ENCODE measurements at places on chromosomes 2 and 18.

DNA sequence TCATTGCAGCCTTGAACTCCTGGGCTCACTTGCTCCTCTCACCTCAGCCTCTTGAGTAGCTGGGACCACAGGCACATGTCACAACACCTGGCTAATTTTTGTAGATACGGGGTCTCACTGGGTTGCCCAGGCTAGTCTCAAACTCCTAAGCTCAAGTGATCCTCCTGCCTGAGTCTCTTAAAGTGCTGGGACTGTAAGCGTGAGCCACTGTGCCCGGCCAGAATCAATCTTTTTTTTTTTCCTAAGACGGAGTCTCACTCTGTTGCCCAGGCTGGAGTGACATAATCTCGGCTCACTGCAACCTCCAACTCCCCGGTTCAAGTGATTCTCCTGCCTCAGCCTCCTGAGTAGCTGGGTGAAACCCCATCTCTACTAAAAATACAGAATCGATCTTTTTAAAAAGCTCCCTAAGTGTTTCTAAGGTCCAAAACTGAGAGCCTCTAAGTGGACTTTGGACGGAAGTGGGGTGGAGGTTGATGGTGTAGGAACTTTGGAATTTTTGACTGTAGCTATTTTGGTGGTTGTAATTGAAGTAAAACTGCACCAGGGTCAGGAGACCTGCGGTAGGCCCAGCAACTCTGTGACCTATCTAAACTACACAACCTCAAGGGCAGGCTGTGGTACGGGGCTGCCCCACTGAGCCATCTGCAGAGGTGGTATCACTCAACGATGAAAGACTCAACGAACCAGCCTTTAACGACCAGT, 82.9 kb downstream of the POLR1A start:
- no peak overlapping the region for H3K4me3 ChIP-seq
- H3K27me3 ChIP-seq, result no peaks in the 10 kb centered on the region
- no peak overlapping the region for H3K27ac ChIP-seq
- peak; percentile 5 for DNase-seq

GRCh38 chr2:25339791-25340180, 1.9 kb downstream of the DNMT3A start:
- peaks cover 47% of the 10 kb centered on the region for H3K4me1 ChIP-seq
- H3K27me3 ChIP-seq, result no peaks in the 10 kb centered on the region
- no peaks in the 10 kb centered on the region for H3K36me3 ChIP-seq
- peak; percentile 56 for DNase-seq

GRCh38 chr18:45628979-45629958, 14.0 kb downstream of the SLC14A2 start:
- H3K27me3 ChIP-seq, result no peaks in the 10 kb centered on the region
- H3K36me3 ChIP-seq, result no peaks in the 10 kb centered on the region
- H3K4me3 ChIP-seq, result no peak overlapping the region
- DNase-seq, result no peak
- H3K27ac ChIP-seq, result no peak overlapping the region

DNA sequence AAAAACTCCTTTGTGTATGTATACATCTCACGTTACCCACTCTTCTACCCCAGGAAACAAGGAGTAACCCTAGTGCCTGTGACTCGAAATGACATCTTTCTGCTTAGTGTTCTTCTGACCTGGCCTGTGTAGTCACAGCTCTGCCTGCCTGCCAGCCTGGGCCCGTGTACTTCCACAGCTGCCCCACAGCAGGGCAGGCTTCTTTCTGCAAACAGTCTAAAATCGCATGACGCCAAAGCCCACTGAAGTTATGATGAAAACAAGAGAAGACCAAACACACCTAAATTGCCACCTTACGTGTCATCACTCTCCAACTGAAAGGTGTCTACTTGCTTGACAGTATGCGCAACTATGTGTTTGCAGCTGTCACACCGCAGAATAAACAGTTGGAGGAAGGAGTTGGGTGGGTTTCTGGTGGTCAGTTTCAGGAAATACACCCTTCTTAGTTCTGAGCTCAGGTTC, 1.5 kb downstream of the GAREM1 start:
- no peaks in the 10 kb centered on the region for H3K36me3 ChIP-seq
- H3K4me3 ChIP-seq, result peak overlapping the region; percentile 35
- H3K4me1 ChIP-seq, result peaks cover 13% of the 10 kb centered on the region
- H3K27me3 ChIP-seq, result peaks cover 18% of the 10 kb centered on the region
- no peak overlapping the region for H3K27ac ChIP-seq

GRCh38 chr18:77250926-77251729, 1.5 kb downstream of the GALR1 start:
- H3K4me1 ChIP-seq, result peaks cover 7% of the 10 kb centered on the region
- no peak overlapping the region for H3K27ac ChIP-seq
- H3K36me3 ChIP-seq, result no peaks in the 10 kb centered on the region

- no peak overlapping the region for H3K4me3 ChIP-seq
- DNase-seq, result no peak
- H3K27me3 ChIP-seq, result no peaks in the 10 kb centered on the region
- H3K36me3 ChIP-seq, result no peaks in the 10 kb centered on the region
Observed at GRCh38 chr2:228628682-228629081, 447.2 kb upstream of the SPHKAP start.

DNA sequence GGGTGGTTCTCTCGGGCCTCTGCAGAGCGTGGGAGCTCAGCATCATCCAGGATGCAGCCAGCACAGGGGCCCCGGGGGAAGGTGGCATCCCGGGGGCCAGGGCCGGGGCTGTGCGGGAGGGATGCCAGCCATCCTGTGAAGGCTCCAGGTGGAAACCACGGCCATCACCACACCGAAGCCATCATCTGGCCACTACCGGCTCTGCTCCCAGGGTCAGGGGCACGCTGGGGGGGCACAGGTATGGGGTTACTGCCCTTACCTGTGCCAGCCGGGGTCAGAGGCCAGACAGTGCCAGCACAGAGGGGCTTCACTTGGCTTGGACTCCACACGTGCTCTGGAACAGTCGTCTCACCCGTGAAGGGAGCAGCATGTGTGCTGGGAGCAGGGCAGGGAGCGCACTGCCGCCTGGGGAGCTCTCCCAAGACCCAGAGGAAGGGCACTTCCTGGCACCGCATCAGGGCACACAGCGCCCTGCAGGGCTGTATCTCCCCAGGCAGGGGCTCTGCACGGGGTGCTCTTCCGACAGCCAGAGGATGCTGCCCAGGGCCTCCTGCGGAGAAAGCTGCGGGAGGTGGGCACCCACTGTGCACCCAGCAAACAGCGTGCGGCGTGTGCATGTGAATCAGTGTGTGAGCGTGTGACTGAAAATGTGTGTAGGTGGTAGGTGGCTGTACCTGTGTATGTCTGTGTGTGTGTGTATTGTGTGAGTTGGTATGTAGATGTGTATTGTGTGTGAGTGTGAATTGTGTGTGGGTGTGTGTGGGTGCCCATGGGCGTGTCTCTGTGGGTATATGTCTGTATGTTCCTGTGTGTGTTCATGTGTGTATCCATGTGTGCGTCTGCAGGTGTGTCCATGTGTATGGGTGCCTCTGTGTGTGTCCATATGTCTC, 75.0 kb downstream of the PTGR3 start:
- H3K4me3 ChIP-seq, result no peak overlapping the region
- H3K36me3 ChIP-seq, result no peaks in the 10 kb centered on the region
- H3K27me3 ChIP-seq, result peaks cover 3% of the 10 kb centered on the region
- no peak for DNase-seq
- no peaks in the 10 kb centered on the region for H3K4me1 ChIP-seq

- no peaks in the 10 kb centered on the region for H3K27me3 ChIP-seq
- no peak overlapping the region for H3K4me3 ChIP-seq
- no peak for DNase-seq
- H3K36me3 ChIP-seq, result no peaks in the 10 kb centered on the region
- no peaks in the 10 kb centered on the region for H3K4me1 ChIP-seq
Observed at GRCh38 chr18:40672590-40672989, 1282.4 kb upstream of the PIK3C3 start.

DNA sequence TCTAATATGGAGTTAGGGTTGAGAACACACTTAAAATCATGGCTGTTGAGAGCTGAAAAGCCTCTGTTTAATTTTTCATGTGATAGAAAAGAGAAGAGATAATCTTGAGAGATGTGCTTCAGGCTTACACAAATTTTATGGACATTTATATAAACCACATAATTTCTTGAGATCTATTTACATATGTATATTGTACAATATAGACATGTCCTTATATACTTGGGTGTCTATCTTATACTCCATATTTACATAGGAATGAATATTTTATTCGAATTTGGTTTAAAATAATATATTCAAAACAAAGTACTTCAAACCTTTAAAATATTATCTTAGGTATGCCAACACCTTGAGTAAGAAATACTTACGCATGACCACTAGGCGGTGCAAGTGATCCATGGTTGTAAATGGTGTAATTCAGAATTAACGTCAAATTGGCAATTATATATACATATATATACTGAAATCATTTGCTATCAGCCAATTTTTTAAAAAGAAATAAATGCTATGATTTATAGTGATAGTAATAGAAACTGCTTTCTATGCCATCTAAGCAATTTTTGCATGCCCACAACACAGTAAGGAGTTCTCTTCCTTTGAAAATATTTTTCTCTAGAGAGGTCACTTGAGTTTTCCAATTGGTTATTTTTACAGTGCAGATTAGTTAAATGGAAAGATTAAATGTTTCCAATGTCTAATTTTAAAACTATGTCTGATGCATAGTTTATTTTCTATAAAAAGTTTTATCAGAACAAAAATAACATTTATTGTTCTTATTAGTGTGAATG, 37.6 kb upstream of the SPAG16 start:
- DNase-seq, result peak; percentile 42
- no peaks in the 10 kb centered on the region for H3K36me3 ChIP-seq
- H3K27ac ChIP-seq, result no peak overlapping the region
- no peaks in the 10 kb centered on the region for H3K27me3 ChIP-seq

GRCh38 chr2:107001551-107001950, 115.6 kb upstream of the ST6GAL2 start:
- H3K36me3 ChIP-seq, result no peaks in the 10 kb centered on the region
- no peaks in the 10 kb centered on the region for H3K27me3 ChIP-seq
- DNase-seq, result no peak
- no peak overlapping the region for H3K27ac ChIP-seq

DNA sequence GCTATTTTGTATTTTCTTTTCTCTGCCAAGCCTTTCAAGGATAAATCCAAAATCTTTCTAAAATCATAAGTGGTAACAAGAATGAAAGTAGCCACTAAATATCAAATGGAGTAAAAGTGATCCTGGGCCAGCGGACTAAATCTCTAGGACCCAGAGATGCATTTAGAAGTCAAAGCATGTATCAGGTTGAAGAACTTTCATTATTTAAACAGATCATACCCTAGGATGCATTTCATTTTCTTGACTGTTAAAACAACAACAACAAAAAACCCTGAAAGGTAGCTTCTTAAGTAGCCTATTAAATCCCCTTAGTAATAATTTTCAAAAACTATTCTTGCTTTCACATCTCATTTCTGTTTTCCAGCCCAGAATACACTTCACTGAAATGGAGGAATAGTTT, 4.8 kb upstream of the POU3F3 start:
- no peak overlapping the region for H3K4me3 ChIP-seq
- no peak overlapping the region for H3K27ac ChIP-seq
- H3K4me1 ChIP-seq, result peaks cover 3% of the 10 kb centered on the region
- no peak for DNase-seq
- H3K36me3 ChIP-seq, result no peaks in the 10 kb centered on the region

DNA sequence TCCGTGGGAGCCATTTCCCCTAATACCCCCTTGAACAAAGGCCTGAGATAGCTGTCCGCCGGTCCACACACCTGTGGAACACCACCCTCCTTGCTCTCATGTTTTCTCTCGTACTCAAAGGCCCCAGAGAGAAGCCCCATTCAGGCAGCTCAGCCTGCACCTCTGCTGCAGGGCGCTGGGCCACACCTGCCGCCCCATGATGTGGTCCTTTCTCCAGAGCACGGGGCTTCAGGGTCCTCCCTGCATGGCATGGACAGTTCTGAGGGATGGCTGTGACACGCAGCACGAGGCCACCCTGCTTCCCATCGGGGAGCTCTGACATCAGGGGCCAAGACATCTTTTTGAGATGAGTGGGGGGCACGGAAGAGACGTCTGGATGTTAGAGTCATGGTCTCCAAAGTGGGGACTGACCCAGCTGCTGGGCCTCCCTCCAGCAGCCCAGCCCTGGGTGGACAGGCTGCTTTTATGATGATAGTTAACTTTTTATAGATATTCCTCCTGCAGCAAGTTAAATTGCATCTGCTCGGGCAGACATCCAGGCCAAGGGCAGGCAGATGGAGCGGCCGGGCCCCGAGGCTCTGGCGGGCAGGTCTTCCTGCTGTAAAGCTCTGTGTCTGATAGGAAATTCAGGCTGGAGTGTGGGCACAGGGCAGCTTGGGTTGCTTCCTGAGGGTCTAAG, 56.7 kb downstream of the SDC1 start:
- no peaks in the 10 kb centered on the region for H3K27me3 ChIP-seq
- no peaks in the 10 kb centered on the region for H3K4me1 ChIP-seq
- no peak overlapping the region for H3K27ac ChIP-seq
- DNase-seq, result no peak
- H3K4me3 ChIP-seq, result no peak overlapping the region

DNA sequence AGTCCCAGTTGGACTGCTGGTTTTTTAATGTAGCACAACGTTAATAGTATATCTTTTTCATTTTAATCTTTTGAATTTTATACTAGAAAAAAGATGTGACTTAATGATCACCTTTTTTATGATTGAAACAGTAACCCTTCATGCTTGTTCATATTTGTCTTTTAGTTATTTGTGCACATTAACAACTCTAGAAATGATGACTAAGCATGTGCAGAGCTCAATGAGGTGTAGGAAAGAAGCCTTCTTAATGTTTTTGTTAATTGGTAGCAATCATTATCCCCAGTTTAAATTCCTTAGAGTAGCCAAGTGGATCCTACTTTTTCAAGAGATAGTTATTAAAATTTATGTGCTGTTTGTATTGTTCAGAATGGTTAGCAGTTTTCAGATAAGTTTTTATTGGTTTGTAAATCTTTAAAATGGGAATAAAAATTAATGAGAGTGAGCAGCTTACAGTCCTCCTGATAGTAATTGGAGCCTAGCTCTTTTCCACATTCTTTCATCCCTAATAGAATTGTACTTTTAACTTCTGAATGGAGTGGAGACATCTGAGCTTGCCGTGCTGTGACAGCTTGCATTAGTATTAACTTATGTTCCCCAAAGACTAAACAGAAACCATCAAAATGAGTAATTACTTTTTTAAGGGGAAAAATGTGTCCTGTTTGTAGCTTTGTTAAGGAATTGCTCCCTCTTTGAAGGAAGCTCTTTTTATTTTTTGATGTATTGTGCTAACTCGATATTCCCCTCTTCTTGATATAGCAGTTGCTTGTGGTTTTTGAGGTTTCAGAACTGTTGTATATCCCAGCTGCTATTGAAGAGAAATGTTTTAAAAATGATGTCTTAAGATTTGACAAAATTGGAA, 17.3 kb downstream of the PIK3C3 start:
- H3K4me1 ChIP-seq, result peaks cover 21% of the 10 kb centered on the region

Measured in CD8-positive, alpha-beta memory T cell (primary cell).